ENCODE measurements at places on chromosomes 7 and 10.

DNA sequence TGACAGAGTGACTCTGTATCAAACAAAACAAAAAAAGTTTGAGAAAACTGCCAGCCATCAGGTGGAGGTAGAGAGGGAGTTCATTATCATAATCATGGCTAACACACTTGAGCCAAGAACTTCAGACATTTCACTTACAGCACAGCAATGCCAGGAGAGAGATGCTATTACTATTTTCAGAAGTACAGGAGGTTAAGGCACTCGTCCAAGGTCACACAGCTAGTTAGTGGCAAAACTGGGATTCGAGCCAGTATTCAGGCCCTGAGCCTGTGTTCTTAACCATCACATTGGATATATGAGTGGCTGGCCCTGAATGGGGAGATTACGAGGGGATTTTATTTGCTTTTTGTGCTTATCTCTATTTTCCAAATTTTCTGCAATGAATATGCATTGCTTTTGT lies 24.8 kb upstream of the UNC5B start:
- no peak for DNase-seq

DNA sequence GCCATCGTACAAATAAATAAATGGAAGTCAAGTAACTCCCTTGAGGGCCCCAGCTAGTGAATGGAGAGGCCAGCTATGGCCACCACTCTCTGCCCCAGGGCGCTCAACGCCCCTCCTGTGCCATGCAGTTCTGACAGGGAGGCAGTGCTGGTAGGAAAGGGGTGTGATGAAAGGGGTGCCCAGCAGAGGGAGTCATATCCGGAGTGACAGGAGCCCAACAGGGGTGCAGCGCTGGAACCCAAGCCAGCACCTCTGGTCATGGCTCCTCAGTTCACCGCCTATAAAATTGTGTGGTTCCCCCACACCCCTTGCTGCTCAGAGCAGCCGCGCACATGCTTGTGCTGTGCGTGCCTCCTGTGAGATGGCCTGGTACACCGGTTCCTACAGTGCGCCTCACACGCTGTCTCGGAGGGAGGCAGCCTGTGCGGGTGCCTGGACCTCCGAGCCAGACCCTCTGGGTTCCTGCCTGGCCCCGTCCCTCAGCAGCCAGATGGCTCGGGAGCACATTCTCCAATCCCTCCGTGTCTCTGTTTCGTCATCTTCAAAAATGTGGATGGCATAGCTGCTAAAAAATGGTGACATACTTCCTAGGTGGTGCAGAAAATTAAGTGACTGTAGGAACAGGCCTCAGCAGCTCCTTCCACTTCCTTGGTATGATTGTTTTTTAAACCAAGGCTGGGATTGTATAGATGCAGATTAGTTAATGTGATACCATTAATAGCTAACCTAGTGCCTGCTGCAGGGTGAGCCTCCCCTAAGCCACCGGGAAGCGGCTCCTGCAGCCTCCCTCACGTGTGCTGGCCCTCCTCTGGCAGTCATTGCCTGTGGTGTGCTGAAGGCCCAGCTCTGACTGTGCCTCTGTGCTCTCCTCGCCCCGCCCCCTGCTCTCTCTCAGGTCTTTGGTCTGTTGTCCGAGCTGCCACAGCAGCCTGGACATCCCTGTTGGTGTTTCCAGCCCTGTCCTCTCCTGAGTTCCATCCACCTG lies 125.8 kb downstream of the EGFR start:
- DNase-seq, result no peak

DNA sequence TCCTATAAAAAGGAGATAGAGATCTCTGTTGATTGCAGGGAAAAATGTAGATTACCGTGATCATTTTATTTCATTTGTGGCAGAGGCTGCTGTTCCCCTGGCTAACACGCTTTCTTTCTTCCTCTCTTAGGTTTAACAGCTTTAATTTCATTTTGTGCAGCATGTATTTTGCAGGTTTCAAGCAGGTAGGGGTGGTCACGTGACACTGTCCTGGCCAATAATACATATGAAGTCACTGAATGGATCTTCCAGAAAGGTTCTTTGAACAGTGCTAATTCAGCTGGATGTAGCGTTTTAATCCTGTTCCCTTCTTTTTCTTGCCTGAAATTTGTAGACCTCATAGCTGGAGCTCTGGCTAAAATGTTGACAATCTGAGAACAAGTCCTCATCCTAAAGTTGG lies 3.6 kb upstream of the EPHB6 start:
- no peak for DNase-seq

GRCh38 chr7:45888993-45889366 lies 692 bp downstream of the IGFBP1 start:
- no peak for DNase-seq

DNA sequence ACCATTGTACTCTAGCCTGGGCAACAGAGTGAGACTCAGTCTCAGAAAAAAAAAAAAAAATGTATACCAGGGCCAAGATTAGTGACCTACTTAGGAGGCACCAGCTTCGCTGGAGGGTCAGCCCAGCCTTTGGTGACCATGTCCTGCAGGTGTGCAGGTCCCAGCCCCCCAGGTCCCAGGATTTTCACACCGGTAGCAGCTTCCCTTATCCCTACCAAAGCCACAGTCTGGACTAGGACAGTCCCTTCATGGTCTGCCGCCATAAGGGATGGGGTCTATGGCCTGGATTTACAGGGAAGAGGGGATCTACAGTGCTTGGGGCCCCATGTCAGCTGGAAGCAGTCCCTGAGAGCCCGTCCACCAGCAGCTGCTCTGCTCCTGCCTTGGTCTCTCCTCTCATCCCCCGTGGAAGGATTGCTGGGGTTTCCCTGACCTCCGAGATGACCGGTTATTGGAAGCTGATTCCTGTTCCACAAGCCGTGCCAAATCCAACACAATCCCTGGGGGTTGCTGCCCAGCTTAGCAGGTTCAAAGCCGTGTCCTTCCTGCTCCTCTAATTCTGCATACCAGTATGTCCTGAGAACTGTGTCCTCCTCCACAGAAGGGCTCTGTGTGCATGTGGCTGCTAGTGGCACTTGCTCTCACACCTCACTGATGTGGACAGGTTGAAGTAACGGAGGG lies 11.0 kb upstream of the NDUFB2 start:
- no peak for DNase-seq

GRCh38 chr7:7970237-7970530 lies 1.6 kb downstream of the GLCCI1 start:
- DNase-seq, result no peak

GRCh38 chr7:36670585-36671431 lies 53.5 kb downstream of the AOAH start:
- DNase-seq, result peak; percentile 49

DNA sequence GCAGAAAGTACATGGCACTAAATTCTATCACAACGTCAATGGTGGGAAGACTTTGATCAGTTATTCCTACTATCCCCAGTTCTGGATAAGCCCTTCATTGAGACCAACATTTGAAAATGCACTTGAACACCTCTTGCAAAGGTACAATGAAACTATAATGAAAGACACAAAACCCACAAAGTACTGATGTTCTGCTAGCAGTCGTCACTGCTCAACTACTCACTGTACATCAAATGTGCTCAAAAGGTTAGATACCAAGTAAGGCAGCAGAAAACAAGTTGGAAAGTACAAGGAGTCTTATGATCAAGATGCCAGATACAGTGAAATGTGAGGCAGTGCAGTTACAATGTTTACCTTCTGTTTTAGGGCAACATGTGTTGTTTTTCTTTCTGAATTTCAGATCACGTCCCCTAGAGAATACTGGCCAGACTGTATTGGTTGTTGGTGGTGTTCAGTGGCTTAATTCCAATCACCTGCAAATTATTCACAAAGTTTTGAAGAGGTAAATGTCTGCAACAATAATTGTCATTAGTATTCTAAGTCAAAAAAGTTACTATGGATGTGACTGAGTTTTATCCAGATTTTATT lies 62.4 kb upstream of the WNT16 start:
- no peak for DNase-seq

- DNase-seq, result no peak
Observed at GRCh38 chr7:36100226-36100625, 52.8 kb upstream of the EEPD1 start.

DNA sequence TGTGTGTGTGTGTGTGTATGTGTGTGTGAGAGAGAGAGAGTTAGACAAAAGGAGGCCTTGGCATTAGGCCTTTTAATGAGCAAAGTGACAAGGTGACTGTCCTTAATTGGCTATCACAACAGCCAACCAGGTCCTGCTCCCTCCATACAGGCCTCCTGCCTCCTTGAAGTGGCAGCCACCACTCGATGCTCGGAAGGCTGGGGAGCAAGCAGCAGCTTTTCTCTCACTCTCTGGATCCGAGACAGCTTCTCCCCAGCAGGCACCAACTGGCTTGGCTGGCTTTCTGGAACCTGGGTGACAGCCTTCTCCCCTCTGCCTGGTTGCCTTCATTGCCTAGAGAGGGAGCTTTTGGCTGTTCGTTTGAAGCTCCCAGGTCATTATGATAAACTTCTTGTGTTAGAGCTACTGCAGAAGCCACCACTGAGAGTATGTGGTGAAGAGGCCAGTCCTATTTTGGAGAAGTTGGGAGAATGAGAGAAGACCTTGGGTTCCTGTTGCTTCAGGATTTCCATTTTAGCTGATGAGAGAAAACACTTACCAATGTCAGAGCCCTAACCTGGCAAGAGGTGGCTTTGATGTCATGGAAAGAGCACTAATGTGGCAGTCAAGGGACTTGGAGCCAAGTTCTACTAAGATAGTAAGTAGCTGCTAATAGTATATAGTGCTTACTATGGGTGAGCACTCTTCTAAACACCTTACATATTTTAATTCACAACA lies 37.6 kb downstream of the RPS24 start:
- no peak for DNase-seq

GRCh38 chr10:100006243-100006886 lies 3.4 kb downstream of the DNMBP start:
- DNase-seq, result no peak

DNA sequence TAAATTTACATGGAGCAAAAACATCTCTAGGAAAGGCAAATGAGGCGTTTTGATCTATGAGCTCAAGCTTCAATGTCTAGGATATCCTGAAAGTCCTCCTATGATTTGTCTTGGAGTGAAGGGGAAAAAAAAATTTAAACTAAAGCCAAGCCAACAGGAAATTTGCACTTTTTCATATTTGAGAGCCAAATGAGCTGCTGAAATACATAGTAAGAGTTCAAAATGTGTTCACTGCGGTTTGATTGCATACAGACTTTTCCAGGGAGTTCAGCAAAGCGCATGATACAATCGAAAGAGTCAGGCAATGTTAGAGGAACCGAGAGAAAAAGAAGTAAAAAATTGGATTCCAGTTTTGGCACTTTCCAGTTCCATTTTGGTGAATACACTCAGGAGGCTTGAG lies 633.4 kb upstream of the MGMT start:
- no peak for DNase-seq

GRCh38 chr7:80967917-80968297 lies 49.1 kb upstream of the SEMA3C start:
- DNase-seq, result no peak

DNA sequence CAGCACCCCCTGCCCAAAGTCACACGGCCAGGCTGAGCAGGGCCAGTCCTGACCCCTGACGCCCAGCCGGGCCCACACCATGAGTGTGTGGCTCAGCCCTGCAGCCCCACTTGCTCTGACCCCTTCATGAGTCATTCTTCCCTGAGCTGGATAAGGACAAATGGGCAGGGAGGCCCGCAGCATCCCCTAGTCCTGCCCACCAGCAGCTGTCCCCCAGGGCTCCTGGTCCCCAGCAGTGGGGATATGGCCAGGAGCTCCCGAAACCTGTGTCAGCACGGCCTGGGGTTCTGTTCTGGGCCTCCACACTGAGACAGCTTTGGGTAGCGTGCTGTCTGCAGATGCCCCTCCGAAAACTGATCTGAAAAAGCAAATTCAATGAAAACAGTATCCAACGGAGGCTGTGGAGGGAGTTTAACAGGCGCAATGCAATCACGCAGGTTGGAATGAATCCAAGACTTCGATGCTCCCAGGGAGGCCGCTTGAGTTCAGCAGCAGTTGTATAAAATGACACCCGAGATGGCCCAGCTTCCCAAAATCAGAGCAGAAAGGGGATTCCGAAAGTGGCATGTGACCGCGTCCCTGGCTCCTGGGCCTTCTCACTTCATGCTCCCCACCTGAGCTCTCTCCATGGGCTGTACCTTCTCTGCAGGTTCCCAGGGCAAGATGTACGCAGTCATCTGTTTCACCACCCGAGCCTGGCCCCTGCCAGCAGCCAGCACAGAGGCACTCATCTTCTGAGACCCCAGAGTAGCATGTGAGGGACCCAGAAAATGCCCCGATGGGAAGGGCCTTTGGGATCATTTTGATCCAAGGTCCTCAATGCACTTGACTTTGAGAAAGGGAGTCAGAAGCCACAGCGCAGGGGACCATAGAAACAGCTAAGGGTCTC lies 214.1 kb downstream of the USP6NL start:
- DNase-seq, result no peak

DNA sequence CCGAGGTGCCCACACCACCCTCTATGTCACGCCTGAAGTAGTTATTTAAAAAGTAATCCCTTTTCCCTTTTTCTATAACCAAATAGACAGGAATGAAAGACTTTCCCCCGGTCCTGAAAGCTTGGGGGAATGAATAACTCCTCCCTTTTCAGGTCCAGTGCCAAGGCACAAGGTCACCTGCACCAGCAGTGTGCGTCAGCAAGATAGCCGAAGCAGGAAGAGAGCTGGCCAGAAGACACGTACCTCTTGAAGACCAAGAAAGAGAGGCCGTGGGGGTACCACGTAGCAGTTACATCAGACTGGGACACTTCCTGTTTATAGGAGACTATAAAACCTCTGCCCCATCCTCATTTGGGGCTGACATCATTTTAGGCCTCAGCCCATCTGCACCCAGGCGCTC lies 10.7 kb upstream of the AKR1B1 start:
- no peak for DNase-seq

DNA sequence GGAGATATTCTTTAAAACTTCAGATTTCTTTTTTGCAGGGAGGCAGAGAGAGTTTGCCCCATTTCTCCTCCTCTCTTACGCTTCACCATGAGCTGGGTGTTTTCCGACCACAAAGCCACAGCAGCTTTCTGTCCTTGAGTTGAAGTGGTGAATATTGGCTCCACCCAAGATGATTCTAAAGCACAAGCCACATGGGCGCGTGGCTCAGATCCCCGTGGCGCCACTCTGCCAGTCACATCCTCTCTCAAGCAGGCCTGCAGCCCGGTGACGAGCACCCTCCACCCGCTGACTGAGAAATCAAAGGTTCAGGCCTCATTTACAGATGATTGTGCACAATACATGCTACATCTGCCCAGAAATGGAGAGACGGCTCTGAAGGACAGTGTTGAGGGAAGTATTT lies 27.6 kb upstream of the RNF32 start:
- DNase-seq, result peak; percentile 58

- DNase-seq, result no peak
Observed at GRCh38 chr7:103803631-103804030, 185.8 kb downstream of the RELN start.

DNA sequence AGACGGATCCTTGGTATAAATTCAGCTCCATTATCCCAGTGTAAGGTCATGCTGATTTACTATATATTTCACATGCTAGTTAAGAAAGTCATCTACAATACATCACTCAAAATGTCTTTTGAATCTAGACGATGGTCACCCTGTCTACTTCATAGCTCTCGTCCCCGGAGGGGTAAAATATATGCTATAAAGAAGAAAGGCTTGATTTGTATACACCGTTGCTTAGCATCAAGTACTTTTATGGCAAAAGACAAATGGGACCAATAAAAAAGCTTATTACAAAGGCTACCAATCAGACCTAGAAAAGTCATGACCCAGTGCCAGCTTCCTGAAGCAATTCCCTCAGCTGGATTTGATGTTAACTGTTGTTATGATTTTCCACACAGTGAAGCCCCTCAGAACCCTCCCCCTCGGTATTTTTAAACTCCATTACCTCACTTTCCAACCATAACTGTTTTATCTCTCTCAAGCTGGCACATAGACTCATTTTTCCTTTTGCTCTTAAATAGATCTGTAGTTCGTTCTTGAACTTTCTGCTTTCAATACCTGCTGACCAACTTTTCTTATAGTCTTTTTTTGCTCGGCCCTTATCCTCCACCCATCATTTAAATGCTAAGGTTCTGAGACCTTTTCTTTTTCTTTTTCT lies 104.9 kb downstream of the DOCK4 start:
- no peak for DNase-seq
